ENCODE measurements at places on chromosomes 3 and 15.

- DNase-seq, result no peak
Observed at GRCh38 chr3:9026320-9027045, 63.2 kb upstream of the RAD18 start.

GRCh38 chr15:58432401-58432800, 610 bp downstream of the LIPC start:
- DNase-seq, result no peak

DNA sequence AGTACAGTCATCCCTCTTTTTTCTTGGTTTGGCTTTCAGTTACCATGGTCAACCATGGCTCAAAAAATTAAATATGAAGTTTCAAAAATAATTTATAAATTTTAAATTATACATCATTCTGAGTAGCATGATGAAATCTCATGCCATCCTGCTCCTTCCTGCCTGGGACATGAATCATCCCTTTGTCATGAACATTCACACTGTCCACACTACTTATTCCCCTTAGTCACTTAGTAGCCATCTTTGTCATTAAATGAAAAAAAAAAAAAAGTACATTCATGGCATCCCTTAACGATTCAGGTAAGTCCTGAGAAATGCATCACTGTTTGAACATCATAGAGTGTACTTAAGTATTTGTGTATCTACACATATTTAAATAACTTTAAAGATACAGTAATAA, 1046.3 kb downstream of the ROBO2 start:
- DNase-seq, result no peak

- no peak for DNase-seq
Observed at GRCh38 chr3:45657853-45658252, 31.3 kb upstream of the SACM1L start.

GRCh38 chr15:60115579-60116380, 111.7 kb downstream of the FOXB1 start:
- DNase-seq, result no peak

- no peak for DNase-seq
Observed at GRCh38 chr3:127665586-127665985, 7.2 kb upstream of the ABTB1 start.

DNA sequence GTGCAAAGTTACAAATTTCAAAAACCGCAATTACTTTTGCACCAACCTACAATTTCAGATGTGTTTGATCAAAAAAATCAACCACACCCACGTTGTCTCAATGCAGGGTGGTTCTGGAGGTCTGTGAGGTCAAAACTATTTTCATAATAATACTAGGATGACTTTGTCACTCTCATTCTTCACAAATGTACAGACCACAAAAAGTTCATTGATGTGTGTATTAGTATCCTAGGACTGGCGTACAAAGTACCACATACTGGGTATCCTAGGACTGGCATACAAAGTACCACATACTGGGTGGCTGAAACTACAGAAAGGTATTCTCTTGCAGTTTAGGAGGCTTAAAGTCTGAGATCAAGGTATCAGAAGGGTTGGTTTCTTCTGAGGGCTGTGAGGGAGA, 13.0 kb downstream of the SUCLG2 start:
- no peak for DNase-seq

GRCh38 chr3:196138482-196139254, 56.8 kb upstream of the TFRC start:
- no peak for DNase-seq

DNA sequence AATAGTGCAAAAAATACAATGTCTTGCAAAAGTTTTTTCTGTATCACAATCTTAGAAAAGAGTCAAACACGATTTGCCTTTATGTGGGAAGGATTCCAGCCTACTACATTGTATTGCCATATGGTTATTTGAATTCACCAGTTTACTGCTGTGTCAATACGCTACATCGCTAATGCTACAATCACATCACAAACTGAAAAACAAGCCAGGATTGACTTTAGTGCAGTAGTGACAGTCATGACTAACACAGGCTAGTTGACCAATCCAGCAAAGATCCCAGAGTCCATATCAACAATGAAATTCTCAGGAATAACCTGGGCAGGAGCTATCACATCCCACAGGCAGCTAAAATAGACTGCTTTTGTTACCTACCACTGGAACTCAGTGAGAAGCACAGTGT, 67.0 kb downstream of the IL12A start:
- no peak for DNase-seq

DNA sequence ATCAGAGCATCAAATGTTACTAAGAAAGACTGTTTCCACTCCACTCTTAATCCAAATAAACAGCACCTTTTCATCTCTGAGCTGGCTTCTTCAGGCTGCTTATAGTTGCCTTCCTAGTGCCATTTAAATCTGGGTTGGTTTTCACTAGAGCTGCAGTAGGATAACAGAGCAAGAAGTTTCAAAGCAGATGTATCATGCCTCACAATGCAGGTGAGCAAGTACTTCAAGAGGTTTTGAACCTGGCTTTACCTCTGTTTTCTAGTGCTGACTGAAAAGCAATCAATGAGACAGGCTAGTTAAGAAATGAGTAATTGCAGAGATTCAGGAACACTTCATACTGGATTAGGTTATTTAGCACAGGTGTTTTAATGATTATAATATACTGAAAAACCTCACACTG, 147.7 kb upstream of the SATB1 start:
- no peak for DNase-seq

GRCh38 chr3:167480748-167481147, 6.9 kb upstream of the SERPINI2 start:
- DNase-seq, result no peak

DNA sequence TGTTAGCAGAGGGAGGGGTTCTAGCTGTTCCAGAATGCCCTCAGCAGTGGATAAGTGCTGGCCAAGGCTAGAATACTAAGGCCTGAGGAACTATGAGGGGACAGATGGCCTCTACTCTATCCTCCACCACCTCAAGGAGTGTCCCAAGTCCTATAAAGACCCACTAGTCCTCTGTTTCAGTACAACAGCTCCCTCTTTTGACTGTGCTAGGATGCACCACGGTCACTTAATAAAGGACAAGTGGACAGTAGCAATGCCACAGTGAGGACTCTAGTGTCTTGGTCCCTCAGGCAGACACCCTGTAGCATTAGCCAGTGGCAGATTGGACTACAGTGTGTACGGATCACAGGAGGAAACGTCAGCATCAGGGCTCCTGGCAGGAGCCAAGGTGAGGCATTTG, 171.8 kb upstream of the PROK2 start:
- DNase-seq, result no peak

- no peak for DNase-seq
Observed at GRCh38 chr3:4432259-4432658, 34.8 kb downstream of the SUMF1 start.

DNA sequence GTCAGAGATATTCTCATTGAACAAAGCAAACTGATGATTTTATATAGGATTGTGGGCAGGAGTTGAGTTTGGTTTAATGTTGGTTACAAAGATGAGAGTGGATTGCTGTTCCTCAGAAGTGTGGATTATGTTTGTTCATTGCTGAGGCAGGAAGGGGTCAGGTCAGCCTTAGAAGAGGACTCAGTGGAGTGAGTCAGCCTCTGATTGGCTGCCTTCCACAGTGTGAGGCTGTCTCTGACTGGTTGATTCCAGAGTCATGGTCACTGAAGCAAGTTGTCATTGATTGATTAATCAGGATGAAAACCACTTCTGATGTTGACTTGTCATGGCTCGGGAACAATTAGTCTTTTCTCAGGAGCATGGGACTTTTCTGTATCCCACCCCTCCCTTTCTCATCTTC, 36.2 kb downstream of the KBTBD12 start:
- DNase-seq, result no peak

GRCh38 chr15:78914027-78914764, 30.6 kb downstream of the CTSH start:
- no peak for DNase-seq

DNA sequence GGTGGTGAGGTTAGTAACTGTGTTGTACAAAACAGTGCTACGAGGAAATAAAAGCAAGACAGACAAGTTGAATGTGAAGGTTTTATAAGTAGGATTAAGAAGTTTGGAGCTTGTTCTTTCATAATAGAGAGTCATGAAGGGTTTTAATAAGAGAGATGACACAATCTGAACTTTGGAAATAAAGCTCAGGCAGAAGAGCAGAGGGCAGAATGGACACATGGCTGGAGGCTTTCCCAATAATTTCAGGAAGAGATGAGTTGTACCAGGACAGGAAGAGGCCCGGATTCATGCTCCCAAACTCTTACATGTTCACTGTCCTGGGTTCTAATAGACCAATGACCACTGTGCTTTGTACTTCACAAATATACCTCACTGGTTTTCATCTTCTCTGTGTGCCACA, 194.8 kb downstream of the SLC9A9 start:
- no peak for DNase-seq

GRCh38 chr15:39714251-39714650, 68.4 kb downstream of the FSIP1 start:
- no peak for DNase-seq

- no peak for DNase-seq
Observed at GRCh38 chr3:153127788-153128187, 34.2 kb upstream of the RAP2B start.

DNA sequence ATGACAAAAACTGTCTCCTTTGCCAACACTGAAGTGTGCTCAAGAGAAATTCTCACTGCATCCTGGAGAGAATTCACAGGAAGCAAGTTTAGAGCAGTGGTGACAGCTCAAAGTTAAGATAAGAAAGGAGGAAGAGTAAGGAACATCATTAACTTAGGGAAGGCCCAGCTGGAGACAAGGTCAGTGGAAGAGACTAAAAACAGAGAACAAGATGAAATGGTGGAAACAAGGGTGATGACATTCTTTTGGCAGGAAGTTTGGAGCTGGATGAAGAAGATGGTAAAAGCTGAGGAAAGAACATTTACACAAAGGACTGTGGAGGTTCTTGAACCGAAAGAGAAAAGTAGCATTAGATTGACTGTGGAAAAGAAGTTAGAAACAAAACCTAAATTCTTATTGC, 6.7 kb upstream of the SUCLG2 start:
- DNase-seq, result no peak

DNA sequence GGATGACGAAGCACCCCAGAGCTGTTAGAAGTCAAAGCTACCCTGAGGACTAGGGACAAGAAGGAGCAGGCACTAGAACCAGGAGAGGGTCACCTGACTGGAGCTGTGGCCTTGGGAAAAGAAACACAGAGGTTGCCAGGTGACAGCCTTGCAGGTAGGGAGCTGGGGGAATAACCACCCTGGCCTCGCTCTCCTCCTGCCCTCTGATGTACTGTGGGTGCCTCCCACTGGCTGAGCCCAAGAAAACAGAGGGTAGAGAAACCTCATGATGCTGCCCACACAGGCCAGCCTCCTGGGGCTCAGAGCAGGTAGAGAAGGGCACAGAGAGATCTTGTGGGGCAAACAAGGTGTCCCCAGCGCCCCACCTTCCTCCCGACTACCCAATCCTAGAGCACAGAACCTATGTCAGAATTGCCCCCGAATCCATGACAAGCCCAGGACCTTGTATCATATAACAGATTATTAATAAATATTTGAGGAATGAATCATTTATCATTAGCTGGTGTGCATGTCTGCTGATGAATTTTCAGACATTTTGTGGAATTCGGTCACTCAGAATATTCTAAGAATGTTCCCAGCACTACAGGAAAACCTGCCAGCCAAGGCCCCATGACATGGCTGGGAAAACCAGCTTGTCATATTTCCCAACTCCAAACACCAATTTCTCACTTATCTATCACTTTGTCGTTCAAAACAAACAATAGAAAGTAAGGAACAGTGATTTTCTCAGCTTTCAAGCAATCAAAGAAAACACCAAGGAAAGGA, 59.8 kb upstream of the MEX3B start:
- DNase-seq, result no peak

GRCh38 chr3:79761441-79761840, 6.4 kb downstream of the ROBO1 start:
- no peak for DNase-seq

DNA sequence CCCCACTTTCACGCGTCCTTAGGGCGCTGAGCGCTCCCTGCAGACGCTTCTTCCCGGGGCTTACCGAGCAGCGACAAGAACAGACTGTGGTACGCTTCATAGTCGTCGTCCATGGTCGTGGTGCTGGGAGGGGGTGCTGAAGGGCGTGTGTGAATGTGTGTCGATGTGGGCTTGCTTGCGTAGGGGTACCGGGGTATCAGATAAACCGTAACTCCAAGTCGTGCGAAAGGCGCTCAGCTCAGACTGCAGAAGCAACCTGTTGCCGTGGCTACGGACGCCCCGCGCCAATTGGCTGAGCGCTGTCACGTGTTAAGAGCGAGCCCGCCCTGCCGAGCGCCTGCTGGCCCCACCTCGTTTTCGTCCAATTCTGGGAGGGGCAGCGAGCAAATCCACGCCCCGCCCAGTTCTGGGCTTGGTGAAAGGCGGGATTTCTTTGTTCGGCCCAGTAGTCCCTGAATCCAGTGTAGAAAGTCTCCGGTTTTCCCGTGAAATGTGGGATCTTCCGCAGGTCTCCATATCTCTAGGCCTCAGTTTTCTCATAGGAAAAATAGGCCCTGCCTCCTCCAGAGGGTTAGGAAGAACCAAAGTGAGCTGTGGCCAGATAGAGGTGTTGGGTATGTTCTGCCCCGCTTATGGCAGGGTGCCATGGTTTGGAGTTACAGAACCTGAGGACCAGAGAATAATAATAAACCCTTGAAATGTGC, at the start of gene EFCAB12:
Gene EFCAB12, minus strand, starts transcription at position 261 of the 704 bp plus-strand sequence. Its CDS starts 148 bp downstream, at position 113.
- DNase-seq, result peak; percentile 91

GRCh38 chr15:70714565-70714964, 48.8 kb downstream of the UACA start:
- DNase-seq, result no peak

GRCh38 chr3:134065252-134066157, 35.8 kb upstream of the SLCO2A1 start:
- DNase-seq, result no peak

- DNase-seq, result no peak
Observed at GRCh38 chr3:10556312-10556711, 50.9 kb upstream of the ATP2B2 start.

DNA sequence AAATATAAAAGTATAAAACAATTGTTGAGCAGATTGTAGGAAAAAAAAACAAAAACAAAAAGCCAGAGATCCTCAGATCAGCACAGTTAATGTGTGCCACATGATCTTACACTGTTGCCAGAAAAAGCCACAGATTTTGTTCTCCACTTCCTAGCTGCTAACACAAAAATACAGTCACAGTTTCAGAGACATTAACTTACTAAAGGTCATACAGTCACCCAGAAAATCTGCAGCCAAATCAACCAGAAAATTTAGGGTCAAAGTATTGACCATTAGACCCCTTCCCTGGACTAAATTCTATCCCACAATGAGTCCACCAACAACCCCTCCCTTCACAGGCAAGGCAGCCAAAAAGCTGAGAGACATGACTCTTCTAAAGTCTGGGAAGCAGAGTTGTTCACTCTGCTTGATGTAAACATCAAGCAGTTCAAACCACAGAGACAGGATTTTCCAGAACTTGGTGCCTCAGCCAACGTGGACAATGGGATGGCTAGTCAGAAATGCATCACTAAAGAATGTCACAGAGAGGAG, 59.1 kb downstream of the SST start:
- no peak for DNase-seq

DNA sequence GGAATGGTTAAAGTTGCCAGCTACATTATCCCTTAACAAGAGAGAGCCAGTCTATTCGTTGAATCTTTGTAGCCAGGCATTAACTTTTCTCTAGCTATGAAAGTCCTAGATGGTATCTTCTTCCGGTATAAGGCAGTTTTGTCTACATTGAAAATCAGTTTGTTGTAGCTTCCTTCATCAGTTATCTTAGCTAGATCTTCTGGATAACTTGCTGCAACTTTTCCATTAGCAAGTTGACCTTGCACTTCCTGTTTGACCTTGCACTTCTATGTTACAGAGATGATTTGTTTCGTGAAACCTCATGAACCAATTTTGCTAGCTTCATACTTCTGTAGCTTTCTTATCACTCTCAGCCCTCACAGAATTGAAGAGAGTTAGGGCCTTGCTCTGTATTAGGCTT, 24.1 kb downstream of the TOPAZ1 start:
- DNase-seq, result no peak

- no peak for DNase-seq
Observed at GRCh38 chr3:43417133-43417532, 130.8 kb downstream of the SNRK start.
